HT-29 (cell line): ENCODE measurements at places on chromosomes 2 and 18. TPM values are rescaled to one million over a fixed set of nuclear protein-coding genes. Genes with fewer than 3 reads are reported as not detected.

DNA sequence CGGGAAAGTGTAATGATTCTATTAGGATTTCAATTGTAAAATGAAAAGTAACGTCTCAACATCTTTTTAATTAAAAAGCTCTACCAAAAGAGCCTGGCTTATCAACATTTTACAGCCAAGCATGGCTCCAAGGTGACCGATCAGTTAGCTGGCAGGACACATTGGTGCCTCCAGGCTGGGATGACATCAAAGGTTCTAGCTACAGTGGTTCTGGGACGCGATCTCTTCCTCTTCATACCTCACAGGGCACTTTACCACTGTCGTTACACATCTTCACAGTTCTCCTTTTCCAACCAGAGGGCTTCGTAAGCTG is 693 bp downstream of the ORC2 start:
- no peak for DNase-seq

The TUBA4A gene
- total RNA-seq: 93.8 and 97.4 TPM in 2 replicates

DNA sequence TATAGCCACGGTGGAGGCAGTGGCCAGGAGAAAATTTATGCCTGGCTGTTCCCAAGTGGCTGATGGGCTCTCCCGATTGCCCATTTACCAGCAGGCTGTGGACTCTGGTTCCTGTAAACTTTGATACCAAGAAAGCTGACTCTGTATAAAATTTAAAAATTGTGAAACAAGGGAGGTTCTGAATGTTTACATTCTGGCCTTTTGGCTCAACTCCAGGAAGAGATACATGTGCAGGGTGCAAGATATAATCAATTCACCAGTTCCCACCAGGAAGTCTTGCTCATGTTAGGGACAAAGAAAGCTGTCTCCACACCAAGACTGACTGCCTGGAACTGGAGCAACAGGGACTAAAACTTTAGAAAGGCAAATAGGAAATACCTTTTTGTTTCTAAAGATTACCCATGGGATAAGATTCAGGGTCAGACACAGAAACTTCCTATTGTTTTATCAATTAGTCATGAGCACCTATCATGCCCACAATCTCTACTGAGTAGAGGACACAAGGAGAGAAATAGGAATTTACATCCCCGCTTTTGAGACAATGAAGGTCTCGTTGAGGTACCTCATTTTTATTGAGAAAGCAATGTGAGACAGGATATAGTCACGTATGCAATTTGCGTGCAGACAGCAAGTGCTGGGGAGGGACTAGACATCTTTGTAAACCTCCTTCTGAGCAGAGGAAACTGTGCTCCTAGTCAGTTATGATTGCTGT is 123.5 kb downstream of the LIPG start:
- DNase-seq: peak; percentile 66

The VWA3B gene
- total RNA-seq: not detected in 2 replicates

The RASGRP3 gene
- 0.41 and 1.3 TPM in 2 replicates for total RNA-seq
